ENCODE measurements at places on chromosomes 13 and 19. TPM values are rescaled to one million over a fixed set of nuclear protein-coding genes. Genes with fewer than 3 reads are reported as not detected.
A peak's percentile ranks its signal among the peaks of the same experiment; 100 is the strongest.

- DNase-seq = no peak
- no peaks in the 10 kb centered on the region for H3K36me3 ChIP-seq
- H3K27ac ChIP-seq = no peak overlapping the region
- no peak overlapping the region for H3K4me3 ChIP-seq
- H3K27me3 ChIP-seq = no peaks in the 10 kb centered on the region
Measured at GRCh38 chr13:33441015-33441414, 155.5 kb upstream of the STARD13 start.

DNA sequence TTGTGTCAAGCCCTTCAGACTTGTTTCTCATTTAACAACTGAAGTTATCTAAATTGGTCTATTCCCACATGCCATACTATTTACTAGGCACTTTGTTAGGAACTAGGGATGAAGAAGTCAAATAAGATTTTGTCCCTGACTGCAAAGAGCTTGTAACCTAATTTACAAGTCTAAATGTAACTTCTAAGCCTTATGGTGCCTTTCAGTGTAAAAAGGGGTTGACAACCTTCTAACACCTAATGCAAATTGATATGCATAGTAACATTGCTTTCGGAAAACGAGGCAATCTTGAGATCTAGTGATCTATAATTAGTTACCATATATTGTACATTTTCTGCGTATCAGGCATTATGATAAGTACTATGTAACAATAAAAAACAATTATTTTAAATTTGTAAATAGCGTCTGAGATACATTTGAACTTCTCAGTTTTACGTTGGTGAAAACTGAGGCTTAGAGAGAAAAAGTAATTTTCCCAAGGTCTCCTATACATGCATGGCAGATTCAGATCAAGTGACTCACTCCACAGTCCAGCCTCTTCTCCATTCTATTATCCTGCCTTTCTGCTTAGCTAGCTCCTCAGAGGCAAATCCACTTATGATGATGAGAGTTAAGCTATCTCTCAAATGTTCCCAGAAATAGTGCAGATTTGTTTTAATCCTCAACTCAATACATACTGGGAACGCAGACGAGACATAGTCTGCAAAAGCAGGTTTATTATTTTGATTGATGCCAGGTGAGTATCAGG, 764.9 kb upstream of the SLITRK5 start:
- H3K36me3 ChIP-seq = no peaks in the 10 kb centered on the region
- H3K27me3 ChIP-seq = no peaks in the 10 kb centered on the region
- no peak for DNase-seq
- no peak overlapping the region for H3K27ac ChIP-seq
- H3K4me3 ChIP-seq = no peak overlapping the region
- H3K4me1 ChIP-seq = no peaks in the 10 kb centered on the region

GRCh38 chr13:109756778-109757177, 29.6 kb downstream of the IRS2 start:
- peaks cover 24% of the 10 kb centered on the region for H3K36me3 ChIP-seq
- peak overlapping the region; percentile 57 for H3K27ac ChIP-seq
- no peak for DNase-seq

DNA sequence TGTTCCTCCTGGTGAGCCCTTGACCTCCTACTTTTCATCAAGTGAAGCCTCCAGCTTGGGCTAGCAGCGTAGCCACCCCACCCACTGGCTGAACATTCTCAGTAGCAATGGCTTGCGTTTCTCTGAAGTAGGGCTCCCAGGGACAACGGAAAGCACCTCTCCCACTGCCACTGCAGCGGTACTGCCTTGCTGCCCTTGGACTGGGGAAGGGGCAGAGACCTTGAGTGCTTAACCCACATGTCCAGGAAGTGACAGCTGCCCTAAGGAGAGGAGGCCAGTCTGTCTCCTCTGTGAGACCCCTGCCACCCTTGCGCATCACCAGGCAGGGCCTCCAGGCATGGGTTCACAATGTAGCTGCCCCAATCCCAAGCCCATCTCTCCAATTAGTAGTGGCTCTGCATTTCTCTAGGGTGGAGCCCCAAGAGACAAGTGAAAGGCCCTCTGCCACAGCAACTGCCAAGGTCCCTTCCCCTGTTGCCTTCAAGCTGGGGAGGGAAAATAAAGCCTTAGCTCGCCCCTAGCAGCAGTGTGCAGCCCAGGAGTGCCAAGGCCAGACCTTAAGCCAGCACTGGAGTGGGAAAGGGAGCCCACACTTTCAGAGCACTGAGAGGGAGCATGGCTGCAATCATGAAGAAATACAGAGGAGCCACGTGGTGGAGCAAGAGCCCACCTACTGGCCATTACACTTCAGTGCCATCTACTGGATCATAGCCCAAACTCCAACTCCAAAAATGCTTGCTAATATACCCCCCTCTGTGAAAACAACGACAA, 175.9 kb upstream of the TRPC4 start:
- peaks cover 11% of the 10 kb centered on the region for H3K36me3 ChIP-seq
- peaks cover 5% of the 10 kb centered on the region for H3K4me1 ChIP-seq
- H3K27me3 ChIP-seq = no peaks in the 10 kb centered on the region
- H3K27ac ChIP-seq = no peak overlapping the region

- no peak for DNase-seq
- no peaks in the 10 kb centered on the region for H3K27me3 ChIP-seq
- H3K4me3 ChIP-seq = no peak overlapping the region
- no peaks in the 10 kb centered on the region for H3K36me3 ChIP-seq
- H3K27ac ChIP-seq = no peak overlapping the region
Measured at GRCh38 chr13:71786875-71787274, 80.1 kb downstream of the DACH1 start.

DNA sequence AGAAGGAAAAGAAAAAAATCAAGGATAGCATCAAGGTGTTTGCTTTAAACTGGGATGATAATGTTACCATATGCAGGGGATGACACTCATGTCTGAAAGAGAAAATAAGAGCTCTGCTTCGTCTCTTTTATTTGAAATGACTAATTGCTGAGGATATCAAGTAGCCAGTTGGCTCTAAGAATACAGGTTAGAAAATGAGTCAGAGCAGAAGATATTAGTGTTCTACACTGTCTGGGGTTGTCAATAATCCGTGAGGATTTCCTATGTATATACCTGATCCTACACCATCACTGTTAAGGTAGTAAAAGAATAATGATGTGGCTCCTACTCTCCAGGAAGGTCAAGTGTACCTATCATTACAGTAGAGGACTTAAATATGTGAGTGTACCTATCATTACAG, 562.5 kb downstream of the GPC6 start:
- peaks cover 25% of the 10 kb centered on the region for H3K4me1 ChIP-seq
- H3K27me3 ChIP-seq = no peaks in the 10 kb centered on the region
- no peak overlapping the region for H3K27ac ChIP-seq
- H3K4me3 ChIP-seq = no peak overlapping the region

- no peak overlapping the region for H3K4me3 ChIP-seq
- no peak for DNase-seq
Measured at GRCh38 chr13:70191034-70191433, 82.8 kb upstream of the KLHL1 start.

Gene CLN5
- 27.2 TPM for total RNA-seq

- H3K36me3 ChIP-seq = peaks cover 3% of the 10 kb centered on the region
- H3K4me1 ChIP-seq = peaks cover 57% of the 10 kb centered on the region
- H3K4me3 ChIP-seq = peak overlapping the region; percentile 96
- no peaks in the 10 kb centered on the region for H3K27me3 ChIP-seq
- H3K27ac ChIP-seq = peak overlapping the region; percentile 100
- no peak for DNase-seq
Measured at GRCh38 chr19:2236064-2236313, 140 bp downstream of the PLEKHJ1 start.

DNA sequence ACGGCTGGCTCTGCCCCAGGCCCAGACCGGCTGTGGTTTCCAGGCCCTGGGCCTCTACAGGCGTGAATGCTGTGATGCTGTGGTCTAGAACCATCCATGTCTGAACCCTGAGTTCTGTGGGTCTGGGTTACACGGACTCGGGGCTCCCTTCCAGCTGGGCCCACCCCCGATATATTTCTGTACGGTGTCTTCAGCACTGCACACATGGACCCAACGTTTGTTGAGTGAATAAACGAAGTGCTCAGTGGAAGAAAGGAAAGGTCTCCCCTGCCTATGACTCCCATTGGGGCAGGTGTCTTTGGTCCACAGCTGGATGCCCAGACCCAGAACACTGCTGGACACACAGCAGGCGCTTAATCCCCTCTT, 6.7 kb downstream of the TEKTIP1 start:
- DNase-seq = no peak
- no peaks in the 10 kb centered on the region for H3K27me3 ChIP-seq
- H3K36me3 ChIP-seq = peaks cover 3% of the 10 kb centered on the region
- H3K27ac ChIP-seq = no peak overlapping the region
- H3K4me1 ChIP-seq = no peaks in the 10 kb centered on the region

DNA sequence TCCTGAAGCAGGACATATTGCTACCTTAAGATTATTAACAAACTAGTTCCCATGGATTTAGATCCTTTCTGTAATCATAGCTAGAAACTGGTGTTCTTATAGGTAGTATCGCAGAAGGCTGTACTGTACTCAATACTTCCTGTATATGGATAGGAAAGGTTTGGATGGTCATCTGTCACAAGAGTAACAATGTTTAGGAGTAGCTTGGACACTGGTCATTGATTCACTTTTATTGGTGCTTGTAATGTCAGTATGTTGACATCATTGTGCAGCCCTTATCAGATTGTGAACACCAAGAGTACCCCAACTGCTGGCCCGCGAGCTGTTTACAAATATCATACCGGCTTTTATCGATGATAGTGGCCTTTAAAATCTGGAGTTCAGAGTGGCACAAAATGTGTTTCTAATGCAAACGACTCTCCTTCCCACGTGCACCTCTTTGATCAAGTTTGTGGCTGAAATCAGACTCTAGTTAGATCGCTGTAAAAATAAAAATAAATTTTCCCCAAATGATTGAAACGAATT, 605 bp upstream of the CDK8 start:
- no peaks in the 10 kb centered on the region for H3K36me3 ChIP-seq
- H3K27ac ChIP-seq = no peak overlapping the region
- peaks cover 31% of the 10 kb centered on the region for H3K4me1 ChIP-seq
- no peaks in the 10 kb centered on the region for H3K27me3 ChIP-seq
- H3K4me3 ChIP-seq = peak overlapping the region; percentile 96

- H3K4me3 ChIP-seq = no peak overlapping the region
- peaks cover 21% of the 10 kb centered on the region for H3K4me1 ChIP-seq
- H3K27me3 ChIP-seq = no peaks in the 10 kb centered on the region
- no peaks in the 10 kb centered on the region for H3K36me3 ChIP-seq
- no peak for DNase-seq
Measured at GRCh38 chr13:44398606-44399005, 25.0 kb downstream of the SERP2 start.
